Hepatocyte (in vitro differentiated cells): ENCODE measurements at places on chromosomes 7 and 10. TPM values are rescaled to one million over a fixed set of nuclear protein-coding genes. Genes with fewer than 3 reads are reported as not detected.
A peak's percentile ranks its signal among the peaks of the same experiment; 100 is the strongest.

- DNase-seq = peak; percentile 12
Observed at GRCh38 chr10:81838950-81839349, 36.0 kb upstream of the NRG3 start.

- no peak for DNase-seq
Observed at GRCh38 chr10:47026301-47027107, 115.3 kb downstream of the PTPN20 start.

DNA sequence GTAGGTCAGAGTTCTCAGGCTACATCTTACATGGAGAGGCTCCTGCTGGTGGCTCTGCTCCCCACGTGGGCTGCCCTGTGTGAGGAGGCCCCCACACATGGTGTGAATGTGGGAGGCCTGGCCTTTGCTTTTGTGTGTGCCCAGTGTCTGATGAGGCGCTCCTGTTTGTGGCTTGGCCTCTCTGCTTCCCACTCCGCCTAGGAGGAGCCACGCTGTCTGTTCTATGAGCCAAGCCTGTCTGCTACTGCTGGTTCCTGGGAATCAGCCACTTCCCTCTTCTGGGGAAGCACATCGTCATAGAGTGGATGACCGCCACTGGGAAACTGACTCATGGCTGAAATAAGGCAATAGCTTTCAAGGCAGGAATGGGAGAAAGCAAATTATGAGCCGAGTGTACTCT, 87.1 kb downstream of the CYP26A1 start:
- no peak for DNase-seq

DNA sequence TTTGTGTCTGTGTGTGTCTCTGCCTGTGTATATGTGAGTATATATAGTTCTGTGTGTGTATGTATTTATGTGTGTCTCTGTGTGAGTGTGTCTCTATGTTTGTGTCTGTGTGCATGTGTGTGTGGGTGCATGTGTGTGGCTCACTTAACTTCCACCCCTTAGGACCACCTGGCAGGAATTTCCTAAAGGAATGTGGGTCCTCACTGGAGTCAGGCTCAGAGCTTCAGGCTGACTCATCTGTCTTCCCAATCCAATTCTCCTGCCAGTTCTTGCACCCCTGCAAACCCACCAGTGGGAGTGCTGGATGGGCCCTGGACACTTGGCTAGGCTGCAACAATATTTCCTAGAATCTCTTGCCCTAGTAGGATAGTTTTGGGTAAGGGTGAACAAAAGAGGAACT, 70.2 kb upstream of the GRB10 start:
- no peak for DNase-seq

GRCh38 chr10:123391275-123392028, 237.2 kb downstream of the BUB3 start:
- no peak for DNase-seq

The EN2 gene
- polyA plus RNA-seq = 0.17 and 0.24 TPM in 2 replicates

GRCh38 chr10:89793649-89794254, 92.4 kb downstream of the KIF20B start:
- DNase-seq = peak; percentile 85

DNA sequence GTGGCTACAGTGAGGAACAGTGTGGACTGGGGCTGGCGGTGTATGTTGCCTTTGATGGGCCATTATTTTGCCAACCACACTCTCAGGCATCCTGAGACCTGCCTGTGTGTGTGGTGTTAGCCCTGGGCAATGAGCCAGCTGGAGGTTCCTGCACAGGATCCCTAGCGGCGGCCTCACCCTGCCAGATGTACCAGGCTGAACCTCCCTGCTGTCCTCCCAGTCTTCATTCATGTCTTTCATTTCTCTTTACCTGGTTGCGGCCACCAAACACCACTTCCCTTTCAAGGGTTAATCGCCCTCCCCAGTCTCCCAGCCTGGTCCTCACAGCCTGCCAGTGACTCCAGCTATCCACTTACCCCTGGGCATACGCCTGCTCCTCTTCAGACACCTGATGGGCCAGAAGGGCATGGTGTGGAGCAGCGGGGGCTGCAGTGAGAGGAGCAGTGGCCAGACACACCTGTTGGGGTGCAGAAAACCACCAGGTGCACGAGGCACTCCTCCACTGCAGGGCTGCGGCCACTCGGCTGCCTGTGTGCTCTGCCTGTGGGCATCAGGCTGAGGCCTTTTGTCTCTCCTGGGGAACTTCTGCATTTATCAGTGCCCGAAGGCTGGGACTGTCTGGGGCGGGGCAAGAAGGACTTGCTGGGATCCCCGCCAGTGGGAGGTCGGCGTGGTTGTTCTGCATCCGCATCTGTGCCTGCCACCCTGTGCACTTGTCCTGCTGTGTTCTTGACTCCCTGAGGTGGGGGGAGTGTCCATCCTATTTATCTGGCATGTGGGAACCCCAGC, 111.6 kb downstream of the ARHGAP22 start:
- no peak for DNase-seq

DNA sequence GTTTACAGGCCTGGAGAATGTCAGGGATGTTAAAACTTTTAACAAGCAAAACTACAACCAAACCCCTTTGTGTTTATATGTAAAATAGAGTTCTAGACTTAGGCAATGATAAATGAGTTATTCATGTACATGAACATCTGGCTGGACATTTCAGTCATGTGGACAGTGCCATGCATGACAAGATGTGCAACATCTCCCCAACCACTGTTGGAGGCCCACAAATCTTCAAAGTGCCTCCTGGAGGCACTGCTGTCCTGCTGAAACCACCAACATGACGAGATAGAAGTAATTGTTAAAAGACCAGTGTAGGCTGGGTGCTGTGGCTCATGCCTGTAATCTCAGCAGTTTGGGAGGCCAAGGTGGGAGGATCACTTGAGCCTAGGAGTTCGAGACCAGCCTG, 18.4 kb downstream of the PPIA start:
- DNase-seq = no peak

The SPAM1 gene
- not detected in 2 replicates for polyA plus RNA-seq

- DNase-seq = peak; percentile 31
Observed at GRCh38 chr10:48526011-48526821, 78.7 kb downstream of the ARHGAP22 start.

The PAX4 gene
- polyA plus RNA-seq = 0.65 and 0.66 TPM in 2 replicates

The ZNF775 gene
- polyA plus RNA-seq = 6.2 and 10.6 TPM in 2 replicates

- no peak for DNase-seq
Observed at GRCh38 chr10:43960981-43961380, 312.3 kb upstream of the ZNF32 start.

DNA sequence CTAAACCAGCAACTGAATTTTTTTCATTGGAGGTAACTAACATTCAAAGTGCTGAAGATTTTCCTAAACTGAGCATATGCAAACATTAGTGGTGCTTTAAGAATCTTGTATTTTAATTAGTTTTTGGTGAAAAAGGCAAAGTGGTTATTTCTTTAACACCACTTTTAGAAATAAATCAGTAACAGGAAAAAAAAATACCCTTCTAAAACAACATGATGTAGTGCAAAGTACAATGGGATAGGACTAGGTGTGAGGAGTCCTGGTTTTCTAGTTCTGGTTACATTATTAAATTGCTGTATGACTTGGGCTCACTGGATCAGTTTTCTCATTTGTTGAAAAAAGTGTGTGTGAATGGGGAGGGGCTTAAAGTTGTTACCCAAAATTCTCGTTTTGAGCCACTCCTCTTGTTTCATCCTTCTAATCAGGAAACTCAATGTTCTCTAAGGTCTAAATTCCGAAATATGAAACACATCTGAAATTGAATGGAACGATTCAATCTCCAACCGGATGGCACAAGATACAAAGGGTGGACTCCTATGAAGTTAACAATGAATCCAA, 1.8 kb downstream of the WASL start:
- DNase-seq = no peak

DNA sequence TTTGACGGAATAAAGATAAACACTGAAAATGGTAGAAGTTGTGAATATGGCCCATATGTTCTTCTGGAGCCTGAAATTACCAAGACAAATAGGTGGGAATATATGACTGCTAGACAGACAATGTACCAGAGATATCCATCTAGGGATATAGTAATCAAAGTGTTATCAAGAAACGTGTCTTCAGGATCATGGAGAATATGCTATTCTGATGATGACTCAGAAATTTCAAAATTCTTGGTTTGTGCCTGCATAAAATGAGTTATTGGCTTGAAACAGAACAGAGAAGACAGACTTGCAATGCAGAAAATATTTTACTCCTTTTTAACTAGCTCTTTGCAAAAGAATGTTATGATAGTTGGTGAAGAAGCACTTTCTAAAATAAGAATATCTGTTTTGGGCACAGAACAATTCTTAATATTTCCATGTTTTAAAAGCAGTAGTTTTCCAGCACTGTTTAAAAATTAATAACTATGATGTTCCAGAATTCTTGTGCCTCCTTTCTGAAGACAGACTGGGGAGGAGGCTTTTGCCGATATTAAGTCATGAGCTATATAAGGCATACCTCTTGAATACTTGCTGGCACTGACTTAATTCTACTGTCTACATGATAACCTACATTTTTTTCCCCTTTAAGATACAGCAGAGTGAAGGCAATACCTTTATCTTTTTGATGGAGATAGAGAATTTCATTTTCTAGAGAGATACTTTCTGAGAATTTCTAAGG, 34.4 kb upstream of the CABCOCO1 start:
- no peak for DNase-seq
